ENCODE measurements at places on chromosomes 13 and 19. TPM values are rescaled to one million over a fixed set of nuclear protein-coding genes. Genes with fewer than 3 reads are reported as not detected.
A peak's percentile ranks its signal among the peaks of the same experiment; 100 is the strongest.

- H3K4me1 ChIP-seq, result no peaks in the 10 kb centered on the region
- no peak overlapping the region for H3K4me3 ChIP-seq
- H3K27me3 ChIP-seq, result no peaks in the 10 kb centered on the region
These were observed 80.3 kb downstream of the GJA3 start for GRCh38 chr13:20080377-20081164.

DNA sequence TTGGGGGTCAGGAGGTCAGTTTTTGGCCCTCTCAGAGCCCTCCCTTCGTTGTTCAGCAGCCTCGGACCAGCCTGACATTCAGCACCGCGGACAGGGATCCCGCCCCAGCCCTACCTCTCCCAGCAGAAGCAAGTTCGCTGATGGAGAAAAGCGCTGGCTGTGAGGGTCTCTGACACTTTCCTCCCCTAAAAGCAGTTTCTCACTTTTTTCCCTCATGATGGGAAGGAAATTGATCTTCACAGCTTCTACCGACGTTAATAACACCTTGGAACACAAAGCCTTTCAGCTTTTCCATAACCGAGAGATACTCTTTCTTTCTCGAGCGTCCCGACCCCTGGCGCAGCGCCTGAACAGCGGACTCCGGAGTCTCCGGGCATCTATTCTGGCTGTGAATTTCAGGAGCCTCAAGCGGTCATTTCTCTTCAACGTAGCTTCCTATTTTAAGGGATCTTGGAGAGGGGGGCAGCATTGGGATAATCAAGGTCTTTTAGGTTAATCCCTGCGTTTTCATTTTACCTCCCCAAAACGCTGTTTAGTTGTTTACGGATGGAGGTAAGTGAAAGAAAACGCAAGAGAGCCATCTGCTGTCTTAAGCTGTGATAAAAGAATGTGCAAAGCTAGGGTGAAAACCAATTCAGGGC is 467.2 kb downstream of the ITGBL1 start:
- peak; percentile 32 for DNase-seq
- no peak overlapping the region for H3K27ac ChIP-seq
- no peaks in the 10 kb centered on the region for H3K36me3 ChIP-seq

GRCh38 chr13:41365631-41366030 is 54.6 kb downstream of the NAA16 start:
- H3K27me3 ChIP-seq, result no peaks in the 10 kb centered on the region
- peaks cover 43% of the 10 kb centered on the region for H3K36me3 ChIP-seq
- H3K4me3 ChIP-seq, result no peak overlapping the region
- peak overlapping the region; percentile 5 for H3K27ac ChIP-seq
- peaks cover 14% of the 10 kb centered on the region for H3K4me1 ChIP-seq

GRCh38 chr13:100506600-100507422 is 81.8 kb downstream of the GGACT start:
- H3K27ac ChIP-seq, result no peak overlapping the region
- DNase-seq, result no peak
- H3K4me1 ChIP-seq, result no peaks in the 10 kb centered on the region
- no peaks in the 10 kb centered on the region for H3K27me3 ChIP-seq
- no peaks in the 10 kb centered on the region for H3K36me3 ChIP-seq
- H3K4me3 ChIP-seq, result no peak overlapping the region

GRCh38 chr19:54325631-54326030 is 12.7 kb upstream of the LILRA5 start:
- no peak for DNase-seq
- no peak overlapping the region for H3K4me3 ChIP-seq
- no peaks in the 10 kb centered on the region for H3K4me1 ChIP-seq
- no peak overlapping the region for H3K27ac ChIP-seq
- H3K27me3 ChIP-seq, result no peaks in the 10 kb centered on the region
- no peaks in the 10 kb centered on the region for H3K36me3 ChIP-seq

- H3K4me3 ChIP-seq, result peak overlapping the region; percentile 52
- no peaks in the 10 kb centered on the region for H3K36me3 ChIP-seq
- H3K4me1 ChIP-seq, result peaks cover 70% of the 10 kb centered on the region
- peak overlapping the region; percentile 83 for H3K27ac ChIP-seq
These were observed 10.3 kb downstream of the SH3GL1 start for GRCh38 chr19:4390017-4390566.

DNA sequence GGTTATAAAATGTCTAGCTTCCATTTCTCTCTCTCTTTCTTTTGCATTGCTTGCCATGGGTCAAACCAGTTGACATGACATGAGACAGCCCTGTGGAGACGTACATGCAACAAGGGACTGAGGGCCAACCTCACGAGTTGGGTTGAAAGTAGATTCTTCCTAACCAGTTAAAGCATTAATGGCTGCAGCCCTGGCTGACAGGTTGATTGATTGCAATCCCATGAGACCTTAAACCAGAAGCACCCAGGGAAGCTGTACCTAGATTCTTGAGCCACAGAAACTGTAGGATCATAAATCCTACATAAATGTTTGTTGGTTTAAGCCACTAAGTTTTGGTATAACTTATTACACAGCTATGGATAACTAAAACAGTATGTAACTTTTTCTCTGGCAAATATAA is 373.8 kb downstream of the DACH1 start:
- H3K4me1 ChIP-seq, result no peaks in the 10 kb centered on the region
- H3K27me3 ChIP-seq, result no peaks in the 10 kb centered on the region
- no peak overlapping the region for H3K27ac ChIP-seq

DNA sequence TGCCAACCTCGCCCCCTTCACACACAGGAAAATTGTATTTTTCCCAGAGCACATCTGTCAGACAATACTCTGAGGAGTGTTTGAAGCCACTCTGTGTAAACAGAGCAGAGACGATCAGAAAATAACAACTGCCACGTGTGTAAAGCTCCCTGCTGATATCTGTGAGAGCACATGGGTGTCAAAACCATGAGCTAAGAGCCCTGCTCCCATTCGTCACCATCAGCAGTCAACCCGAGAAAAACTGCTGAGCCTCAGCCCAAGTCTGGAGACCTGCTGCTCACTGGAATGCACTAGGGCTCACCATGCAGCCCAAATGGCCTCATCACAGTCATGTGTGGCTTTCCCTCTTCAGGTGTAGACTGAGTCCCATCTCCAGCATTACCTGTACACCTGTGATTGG is 304.1 kb downstream of the FGF14 start:
- H3K4me3 ChIP-seq, result no peak overlapping the region
- no peaks in the 10 kb centered on the region for H3K27me3 ChIP-seq
- H3K27ac ChIP-seq, result no peak overlapping the region
- no peaks in the 10 kb centered on the region for H3K4me1 ChIP-seq
- DNase-seq, result no peak
- no peaks in the 10 kb centered on the region for H3K36me3 ChIP-seq

DNA sequence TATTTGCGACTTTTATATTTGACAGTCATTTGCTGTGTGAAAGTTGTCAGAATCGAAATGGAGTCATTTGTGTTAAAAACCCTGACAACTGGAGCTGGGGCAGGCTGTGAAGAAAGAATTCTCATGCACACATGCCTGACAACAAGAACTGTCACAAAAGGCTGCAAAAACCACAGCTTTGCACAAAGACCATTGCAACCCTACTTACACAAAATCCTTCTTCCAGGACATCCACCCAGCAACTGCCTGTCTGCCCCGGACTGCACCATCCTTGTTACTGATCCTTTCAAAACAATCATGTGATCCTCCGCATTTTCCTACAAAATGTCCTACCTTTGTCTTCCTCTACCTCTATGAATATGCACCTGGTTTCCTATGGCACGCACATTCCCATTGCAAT is 66.8 kb upstream of the IRS2 start:
- no peaks in the 10 kb centered on the region for H3K36me3 ChIP-seq
- peaks cover 14% of the 10 kb centered on the region for H3K27me3 ChIP-seq
- H3K4me3 ChIP-seq, result no peak overlapping the region

GRCh38 chr19:4891066-4891465 is 11.6 kb downstream of the ARRDC5 start:
- DNase-seq, result no peak
- H3K4me3 ChIP-seq, result no peak overlapping the region
- H3K27me3 ChIP-seq, result no peaks in the 10 kb centered on the region
- H3K4me1 ChIP-seq, result no peaks in the 10 kb centered on the region
- no peak overlapping the region for H3K27ac ChIP-seq
- H3K36me3 ChIP-seq, result no peaks in the 10 kb centered on the region

DCLK1 gene
- 0.25 TPM for total RNA-seq

OR7A5 gene
- not detected for total RNA-seq

Data from GM23248 (cell line).